Hindlimb muscle (tissue), 1 donor: ENCODE measurements at places on chromosomes 5 and 9. TPM values are rescaled to one million over a fixed set of nuclear protein-coding genes. Genes with fewer than 3 reads are reported as not detected.

DMRT3 gene
- not detected for polyA plus RNA-seq

DEPDC1B gene
- polyA plus RNA-seq: 3.4 TPM

PCDHGA3 gene
- 1.0 TPM for polyA plus RNA-seq

HSD17B4 gene
- polyA plus RNA-seq: 61.4 TPM

NEURL1B gene
- polyA plus RNA-seq: 40.4 TPM

FOXD4 gene
- polyA plus RNA-seq: 2.7 TPM

FAM153A gene
- polyA plus RNA-seq: 0.49 TPM

STING1 gene
- 49.0 TPM for polyA plus RNA-seq

ANKRD31 gene
- polyA plus RNA-seq: 0.14 TPM

MAST4 gene
- 14.1 TPM for polyA plus RNA-seq

MELK gene
- 8.5 TPM for polyA plus RNA-seq

CDO1 gene
- polyA plus RNA-seq: 15.4 TPM

ORM2 gene
- polyA plus RNA-seq: 0.37 TPM

AFAP1L1 gene
- 129 TPM for polyA plus RNA-seq

SPATA31E1 gene
- polyA plus RNA-seq: not detected

PPP3R2 gene
- polyA plus RNA-seq: not detected

RASGRF2 gene
- polyA plus RNA-seq: 1.1 TPM

SPINK5 gene
- polyA plus RNA-seq: 0.41 TPM

PCDHGB2 gene
- polyA plus RNA-seq: 2.8 TPM

ARL14EPL gene
- 0.10 TPM for polyA plus RNA-seq

SH3PXD2B gene
- 31.8 TPM for polyA plus RNA-seq

ALDOB gene
- 0.35 TPM for polyA plus RNA-seq

CIZ1 gene
- polyA plus RNA-seq: 120 TPM

ABLIM3 gene
- 91.2 TPM for polyA plus RNA-seq

TNC gene
- polyA plus RNA-seq: 23.0 TPM

SLCO6A1 gene
- polyA plus RNA-seq: 0.40 TPM

TEX48 gene
- not detected for polyA plus RNA-seq

MRRF gene
- 26.7 TPM for polyA plus RNA-seq

GLDC gene
- 1.3 TPM for polyA plus RNA-seq

TRIM36 gene
- polyA plus RNA-seq: 2.2 TPM

IL4 gene
- polyA plus RNA-seq: not detected

ATP10B gene
- polyA plus RNA-seq: 0.48 TPM

MEIKIN gene
- not detected for polyA plus RNA-seq

SPOCK1 gene
- 4.6 TPM for polyA plus RNA-seq

CFAP77 gene
- polyA plus RNA-seq: not detected

CTXN3 gene
- 1.2 TPM for polyA plus RNA-seq

SOHLH1 gene
- polyA plus RNA-seq: 0.13 TPM

TEK gene
- polyA plus RNA-seq: 15.0 TPM

ZDHHC11B gene
- 7.3 TPM for polyA plus RNA-seq

NR5A1 gene
- not detected for polyA plus RNA-seq

CLIC3 gene
- 0.54 TPM for polyA plus RNA-seq

ACOT12 gene
- not detected for polyA plus RNA-seq
